EH (cell line): ENCODE measurements at places on chromosomes 5 and 9.

GRCh38 chr9:72309364-72310133 lies 55.5 kb downstream of the ZFAND5 start:
- no peak for DNase-seq

DNA sequence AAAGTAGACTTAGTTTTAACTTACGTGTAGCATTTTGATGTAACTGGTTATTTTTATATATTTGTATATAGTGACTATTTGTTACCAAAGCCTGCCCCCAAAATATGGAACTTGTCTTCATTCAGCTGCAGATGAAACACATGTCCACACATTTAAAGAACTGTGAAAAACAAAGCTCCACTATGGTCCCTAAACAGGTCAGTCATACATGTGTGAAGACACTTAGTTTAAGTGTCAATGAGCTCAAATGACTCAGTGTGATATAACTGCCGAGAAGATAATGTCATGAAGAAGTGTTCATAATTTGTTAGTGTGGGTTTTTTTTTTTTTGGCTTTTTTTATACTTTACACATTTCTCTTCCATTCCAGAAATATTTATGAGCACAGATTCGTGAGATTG lies 28.2 kb downstream of the HAVCR1 start:
- no peak for DNase-seq

GRCh38 chr5:127567026-127567768 lies 49.8 kb downstream of the PRRC1 start:
- DNase-seq = no peak

DNA sequence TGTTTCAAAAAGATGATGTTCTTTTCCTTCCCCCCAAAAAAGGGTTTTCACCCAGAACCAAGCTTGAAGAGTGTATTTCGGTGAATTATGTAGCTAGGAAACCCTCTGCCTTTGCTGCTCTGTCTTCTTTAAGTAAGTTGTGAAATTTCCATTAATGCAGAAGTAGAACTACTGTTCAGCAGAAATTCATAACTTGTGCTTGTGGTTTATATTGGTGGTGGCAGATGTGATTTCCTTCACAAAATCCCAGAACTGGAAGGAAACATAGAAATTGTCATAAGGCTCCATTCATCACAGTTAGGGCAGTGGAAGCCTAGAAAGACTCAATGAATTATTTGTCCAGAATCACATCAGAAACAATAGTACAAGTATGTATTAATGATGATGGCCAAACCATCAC lies 42.1 kb upstream of the DAB2 start:
- DNase-seq = no peak

DNA sequence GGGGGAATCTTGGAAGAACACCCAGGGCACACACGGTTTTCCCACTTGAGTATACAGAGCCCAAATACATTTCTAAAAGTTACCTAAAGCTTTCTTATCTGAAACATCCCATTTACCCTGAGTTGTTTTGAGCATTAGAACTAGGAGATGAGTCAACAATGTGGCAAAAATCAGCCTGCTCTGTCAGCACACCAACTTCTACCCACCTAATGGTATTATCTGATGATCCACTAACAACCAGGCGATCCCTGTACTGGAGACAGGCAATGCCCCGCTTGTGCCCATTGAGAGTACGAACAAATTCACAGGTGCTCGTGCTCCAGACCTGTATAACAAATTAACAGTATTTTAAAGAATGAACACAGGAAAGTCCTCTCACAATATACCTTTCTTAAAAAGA lies 87.0 kb downstream of the SMIM23 start:
- no peak for DNase-seq
